ENCODE measurements at places on chromosomes 13 and 19. TPM values are rescaled to one million over a fixed set of nuclear protein-coding genes. Genes with fewer than 3 reads are reported as not detected.

DNA sequence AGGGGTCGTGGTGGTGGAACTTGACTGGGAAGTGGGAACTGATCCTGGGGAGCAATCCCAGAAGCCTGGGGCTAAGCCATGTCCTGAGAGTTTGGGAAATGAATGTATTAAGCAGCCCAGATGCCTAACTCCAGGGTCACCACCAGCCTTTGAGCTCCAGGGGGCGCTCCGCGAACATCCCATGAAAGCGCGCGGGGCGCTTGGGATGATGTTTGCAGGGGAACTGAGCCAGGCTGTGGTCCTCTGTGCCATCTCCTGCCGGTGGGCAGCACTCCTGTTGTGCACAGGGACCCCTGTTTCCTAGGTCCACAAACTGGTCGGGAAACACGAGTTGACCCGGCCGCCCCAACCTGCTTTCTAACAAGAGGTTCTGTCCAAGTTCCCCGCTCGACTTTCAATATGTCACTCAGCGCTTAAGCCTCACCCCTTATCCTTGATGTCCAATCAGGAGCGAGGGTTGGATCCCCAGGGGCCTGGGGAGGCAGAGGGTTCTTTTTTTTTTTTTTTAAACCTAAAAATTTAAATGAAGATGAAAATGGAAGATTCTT lies 14.4 kb downstream of the LEUTX start:
- peak; percentile 77 for DNase-seq

- DNase-seq: no peak
These were observed 1.2 kb downstream of the ACP7 start for GRCh38 chr19:39085392-39085791.

DNA sequence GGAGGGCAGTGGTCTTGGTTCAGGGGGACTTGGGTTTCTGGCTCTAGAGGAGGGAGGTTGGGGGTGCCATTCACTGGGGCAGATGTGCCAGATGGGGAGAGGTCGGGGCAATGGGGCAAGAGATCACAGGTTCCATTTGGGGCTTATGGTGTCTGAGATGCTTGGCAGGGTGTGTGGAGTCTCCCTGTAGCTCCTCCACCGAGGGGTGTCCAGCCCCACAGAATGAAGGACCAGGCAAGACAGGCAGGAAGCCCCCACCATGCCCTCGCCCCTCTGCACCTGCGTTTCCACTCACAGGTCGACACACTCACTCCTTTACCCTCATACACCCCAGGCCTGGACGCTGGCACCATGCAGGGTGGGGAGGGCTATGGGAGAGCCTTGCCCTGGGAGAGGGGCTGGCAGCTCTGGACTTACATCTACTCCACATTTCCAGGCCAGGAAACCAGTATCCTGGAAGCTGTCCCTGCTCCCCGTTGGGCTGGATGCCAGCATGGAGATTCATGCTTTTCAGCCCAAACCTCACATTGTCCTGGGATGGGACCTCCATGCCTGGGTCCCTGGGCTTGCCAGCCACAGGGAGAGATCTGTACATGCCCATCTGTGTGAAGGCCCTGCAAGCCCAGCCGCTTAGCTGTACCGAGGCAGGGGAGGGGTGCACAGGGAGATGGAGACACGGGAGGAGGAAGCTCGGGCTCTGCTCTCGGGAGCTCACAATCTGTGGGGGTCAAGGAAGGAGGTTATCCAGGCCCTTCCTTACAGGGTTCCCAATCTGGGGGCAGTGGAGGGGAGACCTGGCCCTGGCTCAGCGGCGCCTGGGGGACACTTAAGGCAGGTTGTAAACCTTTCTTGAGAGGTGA lies 77.1 kb downstream of the CHST8 start:
- DNase-seq: no peak

- DNase-seq: no peak
These were observed 2.1 kb downstream of the RNF225 start for GRCh38 chr19:58397533-58398037.

DNA sequence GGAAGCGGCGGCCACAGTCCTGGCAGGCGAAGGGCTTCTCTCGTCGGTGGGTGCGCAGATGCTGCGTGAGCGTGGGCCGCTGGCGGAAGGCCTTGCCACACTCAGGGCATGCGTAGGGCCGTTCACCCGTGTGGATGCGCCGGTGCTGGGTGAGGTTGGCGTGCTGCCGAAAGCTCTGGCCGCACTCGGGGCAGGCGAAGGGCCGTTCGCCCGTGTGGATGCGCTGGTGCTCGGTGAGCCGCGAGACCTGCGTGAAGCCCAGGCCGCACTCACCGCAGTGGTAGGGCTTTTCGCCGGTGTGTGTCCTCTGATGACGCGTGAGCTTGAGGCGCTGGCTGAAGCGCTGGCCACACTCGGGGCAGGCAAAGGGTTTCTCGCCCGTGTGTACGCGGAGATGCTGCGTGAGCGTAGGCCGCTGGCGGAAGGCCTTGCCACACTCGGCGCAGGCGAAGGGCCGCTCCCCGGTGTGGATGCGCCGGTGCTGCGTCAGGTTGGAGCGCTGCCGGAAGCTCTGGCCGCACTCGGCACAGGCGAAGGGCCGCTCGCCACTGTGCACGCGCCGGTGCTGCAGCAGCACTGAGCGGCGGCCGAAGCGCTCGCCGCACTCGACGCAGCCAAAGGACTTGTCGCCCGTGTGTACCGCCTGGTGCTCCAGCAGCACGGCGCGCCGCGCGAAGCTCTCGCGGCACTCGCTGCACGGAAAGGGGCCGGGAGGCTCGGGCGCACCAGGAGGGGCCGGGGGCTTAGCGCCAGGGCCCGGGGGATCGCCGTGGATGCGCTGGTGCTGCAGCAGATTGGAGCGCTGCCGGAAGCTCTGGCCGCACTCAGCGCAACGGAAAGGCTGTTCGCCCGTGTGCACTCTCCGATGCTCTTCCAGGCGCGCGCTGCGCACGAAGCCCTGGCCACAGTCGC lies 4.0 kb upstream of the UBE2M start:
- DNase-seq: no peak

DNA sequence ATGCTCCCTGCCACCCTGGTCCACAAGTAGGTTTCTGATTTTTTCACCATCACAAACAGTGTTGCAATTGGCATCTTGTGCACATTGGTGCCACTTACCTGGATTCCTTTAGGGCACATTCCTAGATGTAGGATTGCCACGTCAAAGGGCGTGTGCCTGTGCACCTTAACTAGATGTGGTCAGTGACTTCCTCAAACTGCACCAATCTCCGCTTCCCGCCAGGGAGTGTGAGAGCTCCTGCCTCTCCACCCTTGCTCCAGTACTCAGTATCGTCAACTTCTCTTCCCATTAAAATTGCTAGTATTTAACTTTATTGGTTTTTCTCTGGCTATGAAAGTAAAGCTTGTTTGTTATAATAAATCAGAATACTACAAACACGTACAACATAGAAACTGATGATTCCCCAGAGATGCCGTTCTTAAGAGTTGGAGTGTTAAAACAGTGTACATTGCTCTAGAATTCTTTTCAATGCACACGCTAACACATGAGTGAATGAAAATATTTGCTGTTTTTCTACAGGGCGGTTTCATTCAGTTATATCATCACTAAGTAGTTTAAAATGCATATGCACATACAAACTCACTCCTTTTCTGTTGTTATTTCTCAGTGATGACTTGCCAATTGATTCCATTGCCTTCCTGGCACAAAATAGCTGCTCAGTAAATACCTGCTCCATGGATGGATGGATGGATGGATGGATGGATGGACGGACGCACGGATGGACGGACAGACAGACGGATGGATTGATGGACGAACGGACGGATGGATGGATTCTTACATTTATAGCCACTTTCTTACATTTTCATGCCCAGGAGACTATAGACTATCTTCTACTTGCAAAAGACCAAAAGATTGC lies 23.4 kb downstream of the CCNE1 start:
- no peak for DNase-seq

- DNase-seq: no peak
These were observed 580.6 kb downstream of the LMO7 start for GRCh38 chr13:76216729-76217128.

DNA sequence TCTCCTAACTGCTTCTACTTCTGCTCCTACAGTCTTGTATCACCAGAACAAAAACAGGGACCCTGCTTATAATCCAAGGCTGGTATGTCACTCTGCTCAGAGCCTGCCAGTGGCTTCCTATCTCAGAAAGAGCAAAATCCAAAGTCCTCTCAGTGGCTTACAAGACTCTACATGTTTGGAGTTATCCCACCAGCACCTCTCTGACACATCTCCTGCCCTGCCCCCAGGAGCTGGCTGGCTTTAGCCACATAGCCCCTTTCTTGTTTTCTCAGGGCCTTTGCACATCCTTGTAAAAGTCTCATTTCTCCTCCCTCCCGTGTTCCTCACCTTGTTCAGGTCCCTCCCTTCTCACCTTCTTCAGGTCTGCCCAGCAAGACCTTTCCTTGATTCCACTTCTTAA lies 2.2 kb upstream of the KCTD12 start:
- no peak for DNase-seq

DNA sequence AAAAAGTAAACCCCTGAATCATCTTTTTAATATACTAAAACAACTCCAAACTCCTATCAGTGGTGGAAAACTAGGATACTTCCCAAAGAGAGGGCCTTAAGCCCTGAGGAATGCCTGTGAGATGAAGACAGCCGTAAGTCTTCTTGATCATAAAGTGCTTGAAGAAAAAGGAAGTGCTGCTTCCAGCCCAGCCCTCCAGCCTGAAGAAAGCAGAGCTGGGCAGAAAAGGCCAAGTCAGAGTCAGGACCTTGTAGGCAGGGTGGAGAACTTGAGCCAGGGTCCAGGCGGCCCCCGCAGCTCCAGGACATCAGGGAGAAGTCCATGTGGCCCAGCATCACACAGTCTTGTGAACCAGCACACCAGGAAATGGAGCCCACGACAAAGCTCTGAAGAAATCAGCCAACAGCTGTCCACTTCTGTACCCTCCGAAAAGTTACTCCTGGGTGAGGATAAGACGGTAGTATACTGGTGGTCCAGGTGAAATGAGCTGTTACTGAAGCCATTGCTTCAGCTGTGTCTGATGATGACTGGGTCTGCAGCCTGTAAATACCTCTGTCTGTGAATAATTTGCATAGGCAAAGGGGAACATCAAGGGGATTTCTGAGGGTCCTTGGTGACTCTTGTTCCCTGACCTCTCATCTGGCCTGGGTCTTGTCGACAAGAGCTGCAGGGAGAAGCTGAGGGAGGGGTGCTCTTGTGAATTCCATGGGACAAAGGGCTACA lies 18.7 kb upstream of the CRYL1 start:
- no peak for DNase-seq

DNA sequence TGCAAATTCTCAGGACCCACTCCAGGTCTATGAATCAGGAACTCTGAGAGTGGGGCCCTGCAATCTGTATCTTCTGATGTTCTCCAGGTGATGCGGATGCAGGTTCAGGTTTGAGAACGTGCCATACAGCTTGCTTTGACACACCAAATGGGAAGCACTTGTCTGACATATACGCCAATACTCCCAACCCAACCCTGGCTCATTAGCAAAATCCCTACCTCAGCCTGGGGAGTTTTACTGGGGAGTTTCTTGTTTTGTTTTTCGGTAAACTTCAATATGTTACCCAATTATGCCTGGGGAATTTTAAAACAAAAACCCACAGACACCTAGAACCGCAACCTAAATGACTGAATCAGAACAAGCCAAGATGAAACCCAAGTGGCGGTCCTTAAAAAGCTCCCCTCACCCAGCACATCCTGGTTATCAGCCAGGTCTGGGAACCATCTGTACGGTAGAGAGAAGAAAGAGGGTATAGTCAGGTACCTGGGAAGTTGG lies 41.2 kb downstream of the ABCC4 start:
- DNase-seq: no peak

DNA sequence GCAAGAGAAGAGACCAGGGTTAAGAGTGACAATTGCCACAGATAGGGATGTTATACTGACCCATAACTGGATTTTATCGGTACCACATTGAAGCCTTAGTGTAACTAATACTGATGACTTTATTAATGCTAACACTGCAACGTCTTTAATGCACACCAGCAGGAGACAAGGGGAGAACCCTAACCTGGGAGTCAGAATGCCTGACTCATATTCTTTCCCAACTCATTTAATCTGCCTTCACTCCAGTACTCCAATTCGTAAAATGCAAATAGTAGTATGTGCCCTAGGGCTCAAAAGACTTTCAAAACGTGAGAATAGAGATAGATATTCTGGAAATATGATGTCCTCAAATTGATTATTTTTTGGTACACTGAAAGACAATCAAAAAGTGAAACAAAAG lies 62.4 kb downstream of the GPC6 start:
- no peak for DNase-seq

DNA sequence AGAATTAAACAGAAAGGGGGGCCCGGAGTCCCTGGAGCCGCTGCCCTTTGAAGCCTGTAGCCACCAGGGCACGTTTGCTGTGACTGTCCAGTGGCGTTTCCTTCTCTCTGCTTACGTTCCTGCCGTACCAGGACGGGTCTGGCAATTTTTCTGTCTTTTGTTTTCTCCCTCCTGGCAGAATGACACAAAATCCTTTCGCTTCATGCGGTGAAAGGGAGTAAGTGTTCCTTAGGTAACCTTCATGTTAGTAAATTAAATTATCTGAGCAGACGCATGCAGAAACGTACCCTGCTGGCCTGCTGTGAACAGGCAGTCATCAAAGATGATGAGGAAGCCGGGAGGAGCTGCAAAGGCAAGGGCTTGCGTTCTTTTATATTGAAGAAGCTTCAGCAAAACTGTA lies 299.3 kb upstream of the ARGLU1 start:
- no peak for DNase-seq

GRCh38 chr13:53151336-53152056 lies 122.9 kb downstream of the OLFM4 start:
- peak; percentile 59 for DNase-seq

GRCh38 chr19:7351861-7352260 lies 3.1 kb downstream of the ARHGEF18 start:
- DNase-seq: no peak

DNA sequence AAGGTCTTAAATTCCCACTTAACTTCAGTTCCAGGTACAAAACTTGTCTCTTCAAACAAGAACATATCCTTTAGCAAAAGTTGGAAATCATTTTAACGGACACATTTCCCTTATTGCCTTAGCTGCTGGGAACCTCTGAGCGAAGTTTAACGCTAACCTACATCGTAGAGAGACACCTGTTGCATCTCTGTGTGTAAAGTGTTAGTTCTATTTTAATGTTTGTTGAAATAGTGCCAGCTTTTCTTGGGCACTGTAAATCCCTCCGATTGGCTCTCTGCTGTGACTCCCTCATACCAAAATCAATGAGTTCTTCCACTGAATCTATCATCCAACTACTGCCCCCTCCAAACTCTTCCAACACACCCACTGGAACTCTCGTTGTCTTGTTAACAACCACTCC lies 2.3 kb upstream of the HIF3A start:
- DNase-seq: no peak

- DNase-seq: no peak
These were observed 65.9 kb upstream of the ADGRL1 start for GRCh38 chr19:14271840-14272239.

GRCh38 chr19:4069331-4069959 lies 2.7 kb upstream of the ZBTB7A start:
- no peak for DNase-seq

- DNase-seq: no peak
These were observed 121.6 kb upstream of the FRY start for GRCh38 chr13:31909864-31910551.

GRCh38 chr19:10718205-10719196 lies 622 bp downstream of the DNM2 start:
- DNase-seq: peak; percentile 63

GRCh38 chr13:59299584-59299983 lies 864.1 kb downstream of the DIAPH3 start:
- DNase-seq: no peak

ACTMAP gene
- total RNA-seq: 29.2 TPM

ZNF492 gene
- total RNA-seq: not detected

IGFL2 gene
- 57.7 TPM for total RNA-seq

ZNF296 gene
- 8.4 TPM for total RNA-seq

SIGLEC10 gene
- total RNA-seq: not detected

GAPDHS gene
- not detected for total RNA-seq

TMIGD2 gene
- not detected for total RNA-seq
